Stimulated activated CD8-positive, alpha-beta memory T cell treated with anti-CD3 and anti-CD28 coated beads, Interleukin-4, amount 100 ng/mL, for 4 hours (primary cell): ENCODE measurements at places on chromosomes 5 and 9.

DNA sequence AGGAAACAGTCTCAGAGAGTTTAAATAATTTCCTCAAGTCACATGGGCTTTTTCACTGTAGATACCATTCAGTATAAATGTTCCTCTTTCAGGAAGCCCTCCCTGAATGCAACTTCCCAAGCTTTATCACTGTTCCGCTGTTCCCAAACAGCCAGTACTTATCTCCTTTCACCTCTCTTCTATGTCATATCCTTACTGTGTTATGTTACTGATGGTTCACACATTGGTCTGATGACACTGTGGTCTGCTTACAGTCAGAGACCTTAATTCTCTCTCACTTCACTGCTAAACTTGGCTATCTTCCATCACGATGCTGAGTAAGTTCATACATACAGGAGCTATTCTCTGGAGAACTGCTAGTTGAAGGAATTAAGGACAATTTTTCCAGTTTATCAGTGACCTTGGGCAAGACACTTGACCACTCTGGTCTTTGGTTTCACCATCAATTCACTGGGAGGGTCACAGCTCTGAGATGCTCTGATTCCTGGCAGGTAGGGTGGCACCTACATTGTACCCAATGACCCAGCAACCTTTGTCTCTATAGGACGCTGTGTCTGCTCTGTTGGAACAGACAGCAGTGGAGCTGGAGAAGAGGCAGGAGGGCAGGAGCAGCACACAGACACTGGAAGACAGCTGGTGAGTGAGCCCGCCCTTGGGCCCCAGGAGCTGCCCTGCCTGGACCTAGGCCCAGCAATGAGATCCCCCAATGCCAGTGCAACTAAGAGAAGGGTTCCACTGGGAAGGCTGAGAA is 42.1 kb upstream of the RARS1 start:
- no peak for DNase-seq

DNA sequence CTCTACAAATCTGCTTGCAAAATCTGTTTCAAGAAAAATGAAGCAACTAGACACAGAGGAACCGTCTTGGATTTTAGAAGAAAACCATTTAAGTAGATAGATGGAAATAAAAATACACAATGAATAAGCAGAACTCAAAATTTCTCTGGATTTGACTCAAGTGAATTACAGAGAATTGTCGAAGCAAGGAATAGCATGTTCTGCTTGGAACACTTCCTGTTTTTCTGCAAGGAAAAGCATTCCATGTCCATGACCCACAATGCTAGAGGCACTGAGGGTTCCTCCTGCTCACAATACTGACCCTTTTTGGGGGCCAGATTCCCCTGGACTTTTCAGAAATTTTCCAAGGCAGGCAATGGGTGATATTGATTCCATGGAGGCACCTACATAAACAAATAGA is 29.8 kb downstream of the PRUNE2 start:
- no peak for DNase-seq

DNA sequence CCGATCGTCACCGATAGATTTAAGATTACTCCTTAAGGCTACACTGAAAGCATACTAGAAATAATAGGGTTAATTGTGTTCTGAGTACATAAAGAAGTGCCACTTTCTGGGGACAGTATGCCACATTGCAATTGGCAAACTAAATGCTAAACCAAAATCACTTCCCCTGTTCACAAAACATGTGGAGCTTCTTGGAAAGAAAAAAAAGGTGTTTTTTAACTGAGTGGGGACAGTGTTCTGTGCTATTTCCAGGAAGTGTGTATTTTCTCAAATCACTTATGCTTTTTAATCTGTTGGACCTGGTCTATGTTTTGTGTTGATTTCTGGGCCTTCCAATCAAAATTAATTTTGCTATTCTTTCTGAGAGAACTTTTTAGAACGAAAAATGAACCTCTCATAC is 149.3 kb upstream of the MPDZ start:
- no peak for DNase-seq

DNA sequence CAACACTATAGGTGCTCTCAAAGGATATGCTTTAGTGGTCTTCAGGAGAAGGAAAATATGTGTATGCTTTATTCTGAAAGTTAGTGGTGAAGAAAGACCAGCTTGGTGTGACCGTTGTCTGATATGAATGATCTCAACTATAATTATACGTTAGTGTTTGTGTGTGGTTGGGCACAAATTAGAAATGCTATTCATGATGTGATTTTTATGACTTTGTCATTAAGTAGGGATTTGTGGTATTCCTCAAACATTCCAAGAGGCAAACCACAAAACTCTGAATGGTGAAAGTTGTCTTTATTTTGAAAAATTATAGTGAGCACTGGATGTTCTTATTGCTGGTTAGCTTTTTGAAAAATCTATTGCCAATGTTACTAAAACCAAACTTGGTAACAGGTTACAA is 6.2 kb upstream of the F2R start:
- no peak for DNase-seq

DNA sequence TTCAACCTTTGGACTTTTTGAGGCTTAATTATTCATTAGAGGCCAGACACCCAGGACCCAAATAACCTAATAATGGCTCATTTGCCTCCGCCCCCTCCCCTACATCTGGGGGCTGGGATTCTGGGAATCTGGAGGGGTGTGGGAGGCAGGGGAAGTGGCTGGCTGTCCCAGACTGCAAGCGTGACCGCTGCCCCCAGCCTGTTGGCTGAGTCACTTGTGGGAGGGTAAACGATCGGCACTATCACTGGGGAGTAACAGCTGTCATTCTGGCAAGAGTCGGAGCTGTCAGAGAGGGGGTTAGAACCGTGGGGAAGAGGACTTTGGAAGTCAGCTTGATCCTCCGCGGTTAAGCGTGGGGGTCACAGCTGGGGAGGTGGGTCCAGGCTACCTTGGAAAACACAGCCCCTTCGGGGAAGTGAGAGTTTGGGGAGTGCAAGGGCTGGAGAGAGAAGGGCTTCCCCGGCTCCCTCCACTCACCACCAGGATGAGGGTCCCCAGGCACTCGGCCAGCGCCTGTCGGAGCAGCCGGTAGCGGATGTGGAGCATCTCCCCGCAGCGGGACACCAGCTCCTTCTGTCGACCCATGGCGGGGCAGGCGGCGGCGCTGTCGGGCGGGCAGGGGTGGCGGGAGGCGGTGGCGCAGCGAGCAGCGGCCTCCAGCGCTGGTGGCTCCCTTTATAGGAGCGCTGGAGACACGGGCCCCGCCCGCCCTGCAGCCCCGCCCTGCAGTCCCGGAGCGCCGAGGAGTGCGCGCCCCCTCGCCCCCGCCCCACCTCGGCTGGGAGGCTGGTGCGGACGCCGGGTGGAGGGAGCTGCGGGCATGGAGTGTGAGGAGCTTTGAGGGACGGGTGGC is at the start of gene AQP3:
AQP3 (minus strand) TSS at position 648 of the 853 bp plus-strand sequence; CDS start at position 585, 63 bp downstream.
- no peak for DNase-seq

DNA sequence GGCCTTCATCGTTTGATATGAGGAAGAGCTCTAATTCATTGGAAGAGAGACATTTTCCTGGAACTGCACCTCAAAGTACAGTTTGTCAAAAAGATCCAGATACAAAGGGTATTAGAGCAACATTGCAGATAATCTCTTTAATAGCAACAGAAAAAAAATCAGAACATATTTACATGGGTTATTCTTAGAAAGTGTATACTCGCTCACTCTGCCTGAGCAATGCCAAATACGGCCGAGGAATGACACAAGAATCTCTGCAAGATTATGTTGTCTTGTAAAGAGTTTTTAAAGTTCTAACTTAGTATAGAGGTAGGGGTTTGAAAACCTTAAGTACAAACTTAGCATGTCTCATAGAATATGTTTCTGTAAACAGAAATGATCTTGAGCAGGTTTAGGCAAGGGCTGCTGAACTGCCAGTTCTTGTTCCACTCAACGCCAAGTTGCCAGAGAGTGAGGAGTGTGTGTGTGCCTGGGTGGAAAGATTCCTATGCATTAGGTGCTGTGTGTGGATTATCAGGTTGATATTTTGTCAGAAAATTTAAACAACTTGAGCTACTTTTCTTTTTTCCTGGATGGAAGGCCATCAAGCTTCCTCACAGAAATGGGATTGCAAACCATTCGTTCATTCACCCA is 41.8 kb upstream of the ERCC6L2 start:
- no peak for DNase-seq

- DNase-seq = peak; percentile 35
Observed at GRCh38 chr9:131500377-131500776, 2.3 kb upstream of the POMT1 start.

DNA sequence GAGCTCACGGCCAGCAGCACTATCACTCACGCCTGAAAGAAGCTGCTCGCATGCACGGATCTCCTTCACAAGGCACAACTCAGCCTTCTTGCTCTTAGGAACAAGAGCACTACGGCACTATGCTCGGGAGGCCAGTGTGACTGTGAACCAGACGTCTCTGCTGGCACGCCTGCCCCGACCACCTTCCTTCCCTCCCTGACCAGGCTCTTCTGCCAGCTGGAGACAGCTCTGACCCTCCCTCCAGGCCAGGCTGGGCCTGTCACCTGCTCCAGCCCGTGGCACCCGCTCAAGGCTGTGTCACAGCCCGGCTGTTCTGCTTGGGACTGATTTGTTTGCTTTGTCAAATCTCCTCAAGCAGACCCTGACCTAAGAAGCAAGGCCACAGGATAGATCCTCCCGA is 7.0 kb downstream of the TBC1D9B start:
- no peak for DNase-seq
